Upper lobe of right lung (tissue), 1 donor: ENCODE measurements at places on chromosomes 2 and 18. TPM values are rescaled to one million over a fixed set of nuclear protein-coding genes. Genes with fewer than 3 reads are reported as not detected.

- H3K4me3 ChIP-seq: no peak overlapping the region
- no peaks in the 10 kb centered on the region for H3K27me3 ChIP-seq
- H3K27ac ChIP-seq: no peak overlapping the region
- H3K4me1 ChIP-seq: peaks cover 28% of the 10 kb centered on the region
Observed at GRCh38 chr2:217964275-217965161, 38.3 kb downstream of the TNS1 start.

DNA sequence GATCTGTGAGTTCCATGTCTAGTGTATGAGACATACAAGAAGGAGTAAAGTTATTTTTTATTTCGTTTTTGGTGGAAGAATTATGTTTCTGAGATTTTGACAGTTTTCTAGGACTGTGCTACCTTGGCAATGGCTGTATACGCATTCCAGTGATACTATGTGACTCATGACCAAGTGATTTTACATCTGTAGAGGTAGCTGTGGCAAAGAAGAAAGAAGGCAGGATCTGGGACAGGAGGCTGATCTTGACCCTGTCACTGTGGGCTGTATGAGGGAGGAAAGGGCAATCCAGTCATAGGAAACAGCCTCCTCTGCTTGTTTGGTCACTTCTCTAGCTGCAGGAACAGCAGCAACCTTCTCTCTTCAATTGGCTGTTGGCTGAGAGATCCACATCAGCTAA is 44.0 kb upstream of the PDCL3 start:
- no peak overlapping the region for H3K4me3 ChIP-seq
- H3K36me3 ChIP-seq: no peaks in the 10 kb centered on the region
- no peak for DNase-seq
- no peak overlapping the region for H3K27ac ChIP-seq
- no peaks in the 10 kb centered on the region for H3K4me1 ChIP-seq
- no peaks in the 10 kb centered on the region for H3K27me3 ChIP-seq

GRCh38 chr2:47890711-47891368 is 15.5 kb downstream of the FBXO11 start:
- no peak overlapping the region for H3K27ac ChIP-seq
- H3K4me1 ChIP-seq: peaks cover 61% of the 10 kb centered on the region
- no peaks in the 10 kb centered on the region for H3K36me3 ChIP-seq
- DNase-seq: no peak

DNA sequence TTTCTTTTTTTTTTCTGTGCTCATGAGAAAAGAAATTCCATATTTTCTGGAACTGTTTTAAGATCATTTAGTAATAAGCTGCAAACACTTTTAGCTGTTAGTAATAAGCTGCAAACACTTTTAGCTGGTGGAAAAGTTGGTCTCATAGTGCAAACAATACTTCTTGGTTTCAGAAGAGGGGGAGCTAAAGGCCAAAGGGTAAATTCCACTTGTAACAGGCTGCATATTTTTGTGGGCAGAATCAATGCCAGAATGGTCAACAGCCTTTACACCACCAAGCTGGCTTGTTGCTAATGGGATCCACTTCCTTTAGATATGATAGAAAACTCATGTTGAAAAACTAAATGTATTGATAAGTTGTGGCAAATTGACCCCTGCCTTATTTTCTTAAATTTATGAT is 356.8 kb downstream of the NR4A2 start:
- H3K4me1 ChIP-seq: no peaks in the 10 kb centered on the region
- no peaks in the 10 kb centered on the region for H3K27me3 ChIP-seq
- no peak for DNase-seq
- H3K4me3 ChIP-seq: no peak overlapping the region
- no peak overlapping the region for H3K27ac ChIP-seq

Gene ATOH8
- 93.6 TPM for total RNA-seq

GRCh38 chr2:10183146-10183675 is 60.7 kb downstream of the RRM2 start:
- no peaks in the 10 kb centered on the region for H3K4me1 ChIP-seq
- H3K36me3 ChIP-seq: no peaks in the 10 kb centered on the region
- H3K27ac ChIP-seq: no peak overlapping the region

Gene TLX2
- total RNA-seq: not detected

GRCh38 chr2:142174176-142174575 is 43.4 kb upstream of the LRP1B start:
- H3K36me3 ChIP-seq: no peaks in the 10 kb centered on the region
- H3K4me3 ChIP-seq: no peak overlapping the region
- H3K27me3 ChIP-seq: no peaks in the 10 kb centered on the region
- H3K27ac ChIP-seq: no peak overlapping the region
- no peak for DNase-seq
- H3K4me1 ChIP-seq: no peaks in the 10 kb centered on the region

Gene NYAP2
- 0.93 TPM for total RNA-seq

GRCh38 chr2:133416736-133417135 is 151.5 kb downstream of the NCKAP5 start:
- no peaks in the 10 kb centered on the region for H3K36me3 ChIP-seq
- H3K4me1 ChIP-seq: no peaks in the 10 kb centered on the region
- no peak for DNase-seq
- H3K4me3 ChIP-seq: no peak overlapping the region

Gene CNRIP1
- total RNA-seq: 23.8 TPM

DNA sequence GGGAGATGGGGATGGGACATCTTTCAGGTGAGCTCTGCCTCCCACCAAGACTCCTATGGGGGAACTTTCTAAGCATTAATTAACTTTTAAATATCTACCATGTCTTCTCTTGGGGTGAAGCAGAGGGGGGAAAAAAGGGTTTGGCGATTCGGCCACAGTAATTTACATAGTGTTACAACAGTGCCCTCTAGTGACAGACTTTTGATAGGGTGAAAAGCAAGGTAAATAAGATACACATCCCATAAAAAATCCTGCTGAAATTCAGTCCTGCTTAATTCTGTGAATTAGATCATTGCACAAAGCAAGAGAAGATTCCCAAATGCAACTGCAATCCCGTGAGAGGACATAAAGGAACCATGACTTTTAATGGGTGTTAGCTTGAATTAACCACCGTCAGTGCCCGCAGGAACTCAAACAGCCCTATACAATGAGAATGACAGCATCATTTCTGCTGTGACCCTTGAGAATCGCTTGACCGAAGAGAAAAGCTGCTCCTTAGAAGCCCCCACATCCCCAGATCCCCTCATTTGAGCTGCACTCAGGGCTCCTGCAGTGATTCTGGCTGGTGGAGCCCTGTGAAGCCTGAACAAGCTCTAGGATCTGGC is 32.8 kb downstream of the FAM124B start:
- H3K36me3 ChIP-seq: no peaks in the 10 kb centered on the region
- H3K4me3 ChIP-seq: no peak overlapping the region
- no peak for DNase-seq
- no peaks in the 10 kb centered on the region for H3K4me1 ChIP-seq
- no peaks in the 10 kb centered on the region for H3K27me3 ChIP-seq

Gene GRHL1
- total RNA-seq: 2.7 TPM

DNA sequence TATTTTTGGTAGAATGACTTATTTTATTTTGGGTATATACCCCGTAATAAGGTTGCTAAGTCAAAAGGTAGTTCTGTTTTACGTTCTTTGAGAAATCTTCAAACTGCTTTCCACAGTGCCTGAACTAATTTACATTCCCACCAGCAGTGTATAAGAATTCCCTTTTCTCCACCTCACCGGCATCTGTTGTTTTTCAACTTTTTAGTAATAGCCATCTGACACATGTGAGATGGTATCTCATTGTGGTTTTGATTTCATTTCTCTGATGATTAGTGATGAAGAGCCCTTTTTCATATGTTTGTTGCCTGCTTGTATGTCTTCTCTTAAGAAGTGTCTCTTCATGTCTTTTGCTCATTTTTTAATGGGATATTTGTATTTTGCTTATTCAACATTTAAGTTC is 215.2 kb upstream of the TFPI start:
- H3K27ac ChIP-seq: no peak overlapping the region
- no peaks in the 10 kb centered on the region for H3K27me3 ChIP-seq
- no peaks in the 10 kb centered on the region for H3K36me3 ChIP-seq
- DNase-seq: no peak
- H3K4me3 ChIP-seq: no peak overlapping the region
- no peaks in the 10 kb centered on the region for H3K4me1 ChIP-seq

DNA sequence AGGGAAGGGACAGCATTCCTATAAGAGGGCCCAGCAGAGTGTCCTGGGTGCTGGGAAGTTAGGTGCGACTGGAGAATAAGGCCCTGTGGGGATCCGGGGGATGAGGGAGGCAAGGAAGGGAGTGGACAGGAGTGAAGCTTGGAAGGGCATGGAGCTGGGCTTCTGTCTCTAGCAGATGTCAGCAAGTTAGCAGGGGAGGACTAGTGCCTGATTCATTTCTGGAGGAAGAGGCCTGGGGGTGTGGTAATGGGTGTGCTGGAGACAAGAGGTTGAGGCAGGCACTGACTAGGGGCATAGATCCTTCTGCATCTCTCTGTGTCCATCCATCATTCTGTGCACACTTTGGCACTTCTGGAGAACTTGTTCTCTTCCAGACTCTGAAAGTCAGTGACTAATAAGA is 134.7 kb downstream of the ACOXL start:
- no peaks in the 10 kb centered on the region for H3K27me3 ChIP-seq
- H3K36me3 ChIP-seq: no peaks in the 10 kb centered on the region
- H3K4me3 ChIP-seq: no peak overlapping the region
- H3K4me1 ChIP-seq: no peaks in the 10 kb centered on the region
- DNase-seq: no peak

DNA sequence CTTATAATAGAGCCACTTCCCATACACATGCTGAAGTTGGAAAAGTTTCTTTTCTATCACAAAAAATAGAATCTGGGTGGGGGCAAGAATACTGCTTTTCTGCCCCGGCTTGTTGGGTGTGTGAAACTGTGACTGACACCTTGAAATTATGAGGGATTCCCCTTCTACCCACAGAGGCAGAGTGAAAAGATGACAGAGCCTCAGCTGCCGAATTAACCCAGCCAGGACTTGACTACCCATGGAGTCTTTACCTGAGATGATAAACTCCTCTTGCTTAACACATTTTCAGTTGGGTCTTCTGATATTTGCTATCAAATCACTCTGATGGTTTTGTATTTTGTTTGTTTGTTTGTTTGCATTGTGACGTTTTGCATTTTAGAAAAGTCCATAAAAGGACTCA is 66.0 kb upstream of the PMAIP1 start:
- no peak overlapping the region for H3K4me3 ChIP-seq
- H3K36me3 ChIP-seq: no peaks in the 10 kb centered on the region
- H3K27ac ChIP-seq: no peak overlapping the region
- H3K4me1 ChIP-seq: no peaks in the 10 kb centered on the region

Gene PSMA8
- total RNA-seq: not detected

DNA sequence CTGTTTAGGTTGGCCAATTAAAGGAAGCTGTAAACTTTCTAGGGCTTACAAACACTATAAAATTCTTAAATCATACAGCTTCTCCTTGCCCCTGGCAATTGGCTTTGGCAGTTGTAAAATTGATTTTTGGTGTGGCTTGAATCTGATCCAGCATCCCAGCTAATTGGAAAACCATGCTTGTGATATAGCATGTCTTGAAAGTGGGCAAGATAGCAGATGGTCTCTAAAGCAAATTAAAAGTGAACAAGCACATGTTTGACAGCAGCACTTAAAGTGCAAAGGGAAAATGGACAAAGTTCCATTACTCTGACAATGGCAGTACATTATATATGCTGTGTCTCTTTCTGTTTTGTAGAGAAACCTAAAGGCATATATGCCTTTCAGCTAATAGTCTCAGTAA is 302.9 kb upstream of the NXPH2 start:
- DNase-seq: no peak
- H3K4me3 ChIP-seq: no peak overlapping the region
- no peaks in the 10 kb centered on the region for H3K36me3 ChIP-seq
- H3K27ac ChIP-seq: no peak overlapping the region

Gene CNOT11
- 30.6 TPM for total RNA-seq

Gene CDH20
- 0.35 TPM for total RNA-seq

DNA sequence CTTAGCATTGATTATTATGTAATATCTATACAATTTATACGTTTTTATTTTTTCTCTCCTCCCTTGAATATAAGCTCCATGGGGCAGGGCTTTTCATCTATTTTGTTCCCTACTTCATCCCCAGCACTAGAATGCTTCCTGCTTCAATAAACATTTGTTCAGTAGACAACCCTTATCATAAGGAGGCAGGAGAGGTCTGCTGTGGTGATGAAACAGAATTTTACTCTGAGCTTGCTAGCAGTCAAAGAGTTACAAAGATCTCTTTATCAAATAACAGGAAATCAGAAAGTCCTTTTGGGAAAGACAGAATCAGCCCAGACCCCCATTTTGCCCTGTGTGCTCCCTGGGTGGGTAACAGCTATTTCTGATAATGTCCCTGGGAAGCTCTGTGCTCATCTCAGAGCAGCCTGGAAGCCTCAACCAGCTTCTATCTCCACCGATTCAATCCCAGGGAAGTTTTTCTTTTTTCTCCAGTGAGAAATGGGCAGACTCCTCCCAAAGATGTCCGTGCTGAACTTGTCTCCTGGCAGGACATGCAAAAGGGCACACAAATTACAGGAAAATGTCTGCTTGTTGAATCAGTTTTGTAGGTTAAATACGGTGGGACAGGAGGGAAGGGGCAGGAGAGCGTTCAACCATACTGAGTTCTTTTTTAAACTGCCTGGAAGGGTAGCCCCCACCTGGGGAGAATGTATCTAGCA is 84.7 kb upstream of the PKDCC start:
- no peak for DNase-seq
- H3K27ac ChIP-seq: no peak overlapping the region
- peaks cover 34% of the 10 kb centered on the region for H3K4me1 ChIP-seq

Gene DYSF
- total RNA-seq: 37.7 TPM

Gene SEPTIN10
- total RNA-seq: 83.7 TPM

- H3K27ac ChIP-seq: no peak overlapping the region
- DNase-seq: no peak
- H3K27me3 ChIP-seq: no peaks in the 10 kb centered on the region
- H3K4me3 ChIP-seq: no peak overlapping the region
Observed at GRCh38 chr2:210654091-210654490, 97.7 kb downstream of the CPS1 start.

DNA sequence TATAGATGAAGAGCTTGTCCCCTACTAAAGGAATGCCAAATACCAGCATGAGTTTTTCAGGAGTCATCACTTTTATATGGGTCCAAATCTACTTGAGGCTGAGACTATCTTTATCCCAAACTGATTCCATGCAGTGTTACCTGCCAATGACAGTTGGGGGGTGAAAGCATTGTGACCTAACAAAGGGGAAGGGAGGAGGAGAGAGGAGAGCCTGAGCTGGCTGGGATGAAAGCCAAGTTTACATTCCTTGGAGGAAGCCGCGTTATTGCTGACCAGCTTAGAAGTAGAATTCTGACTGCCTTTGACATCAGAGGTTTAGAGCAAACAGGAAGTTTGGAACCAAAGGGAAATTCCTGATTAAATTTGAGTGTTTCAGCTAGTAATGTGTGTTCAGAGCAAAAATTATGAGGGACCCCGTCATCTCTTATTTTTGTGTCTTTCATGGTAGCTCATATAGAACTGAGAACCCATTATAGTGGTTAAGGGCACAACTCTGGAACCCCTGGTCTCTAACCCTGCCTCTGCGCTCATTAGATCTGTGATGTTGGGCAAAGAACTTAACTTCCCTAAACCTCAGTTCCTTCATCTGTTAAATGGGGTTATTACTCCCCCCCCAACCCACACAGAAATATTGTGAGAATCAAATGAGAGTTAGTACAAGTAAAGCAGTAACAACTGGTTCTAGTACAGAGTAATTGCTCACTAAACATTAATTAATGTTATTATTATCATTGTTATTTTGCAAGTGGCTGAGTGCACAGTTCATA is 199.3 kb upstream of the EPAS1 start:
- no peak for DNase-seq
- H3K27me3 ChIP-seq: no peaks in the 10 kb centered on the region
- H3K36me3 ChIP-seq: peaks cover 19% of the 10 kb centered on the region
- H3K4me1 ChIP-seq: peaks cover 16% of the 10 kb centered on the region

Gene MATN3
- total RNA-seq: 11.7 TPM

Gene C2orf81
- 2.1 TPM for total RNA-seq

Gene TGOLN2
- total RNA-seq: 156 TPM

GRCh38 chr18:6159426-6159825 is 255.3 kb downstream of the L3MBTL4 start:
- no peaks in the 10 kb centered on the region for H3K4me1 ChIP-seq
- DNase-seq: no peak
- H3K27me3 ChIP-seq: no peaks in the 10 kb centered on the region
- H3K36me3 ChIP-seq: no peaks in the 10 kb centered on the region
